ENCODE measurements at places on chromosomes 11 and 22. TPM values are rescaled to one million over a fixed set of nuclear protein-coding genes. Genes with fewer than 3 reads are reported as not detected.

- DNase-seq = no peak
These were observed 4.7 kb upstream of the APOL2 start for GRCh38 chr22:36243986-36244385.

DNA sequence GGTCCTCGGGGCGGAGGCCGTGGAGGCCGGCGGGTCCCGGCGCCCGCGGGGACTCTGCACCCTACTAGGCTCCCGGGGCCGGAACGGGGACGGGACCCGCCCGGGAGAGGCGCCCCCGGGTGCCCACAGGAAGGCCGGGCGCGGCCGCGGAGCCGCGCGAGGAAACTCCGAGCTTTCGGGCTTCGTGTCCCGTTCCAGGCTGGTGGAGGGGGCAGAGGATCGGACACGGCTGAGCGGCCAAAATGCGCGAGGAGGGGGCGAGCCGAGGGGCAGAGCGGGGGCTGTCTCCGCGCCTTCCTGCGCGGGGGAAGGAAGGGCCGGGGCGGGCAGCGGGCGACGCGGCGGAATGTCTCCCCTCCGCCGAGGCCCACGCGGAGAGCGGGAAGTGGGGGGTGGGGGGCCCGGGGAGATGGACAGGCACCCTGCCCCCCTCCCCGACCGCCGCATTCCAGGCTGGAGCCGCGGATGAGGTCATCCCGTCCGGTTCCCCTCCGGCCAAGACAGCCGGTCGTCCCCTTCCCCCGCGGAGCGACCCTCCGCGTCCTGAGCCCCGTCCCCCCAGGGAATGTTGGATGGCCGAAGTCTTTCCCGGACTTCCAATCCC lies 430 bp downstream of the CDC42EP1 start:
- no peak for DNase-seq

- DNase-seq = no peak
These were observed 16.0 kb upstream of the SHISAL1 start for GRCh38 chr22:44328762-44329161.

GRCh38 chr11:11267312-11267711 lies 85.7 kb downstream of the CSNK2A3 start:
- no peak for DNase-seq

DNA sequence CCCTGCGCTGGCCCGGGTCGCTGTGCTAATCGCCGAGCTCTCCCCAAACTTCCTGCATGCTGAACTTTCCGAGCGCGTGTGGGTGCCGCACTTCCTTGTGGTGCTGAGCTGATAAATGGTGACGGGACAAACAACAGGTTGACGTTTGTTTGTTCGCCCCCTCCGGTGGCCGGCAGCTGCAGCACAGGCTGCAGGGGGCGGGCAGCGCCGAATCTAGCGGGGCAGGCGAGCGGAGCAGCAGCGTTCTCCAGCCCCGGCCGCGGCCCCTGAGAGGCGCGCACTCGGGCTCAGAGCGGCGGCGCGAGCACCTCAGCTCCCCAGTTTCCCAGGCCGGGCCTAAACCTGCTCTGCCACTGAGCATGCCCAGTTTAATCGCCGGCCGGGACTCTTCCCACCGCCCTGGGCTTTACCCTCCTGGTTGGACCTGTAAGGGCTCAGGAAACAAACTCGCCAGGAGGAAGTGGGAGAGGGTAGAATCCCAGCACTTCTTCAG lies at the start of gene PDGFD:
PDGFD (minus strand) TSS at position 120 of the 493 bp plus-strand sequence.
- peak; percentile 23 for DNase-seq

DNA sequence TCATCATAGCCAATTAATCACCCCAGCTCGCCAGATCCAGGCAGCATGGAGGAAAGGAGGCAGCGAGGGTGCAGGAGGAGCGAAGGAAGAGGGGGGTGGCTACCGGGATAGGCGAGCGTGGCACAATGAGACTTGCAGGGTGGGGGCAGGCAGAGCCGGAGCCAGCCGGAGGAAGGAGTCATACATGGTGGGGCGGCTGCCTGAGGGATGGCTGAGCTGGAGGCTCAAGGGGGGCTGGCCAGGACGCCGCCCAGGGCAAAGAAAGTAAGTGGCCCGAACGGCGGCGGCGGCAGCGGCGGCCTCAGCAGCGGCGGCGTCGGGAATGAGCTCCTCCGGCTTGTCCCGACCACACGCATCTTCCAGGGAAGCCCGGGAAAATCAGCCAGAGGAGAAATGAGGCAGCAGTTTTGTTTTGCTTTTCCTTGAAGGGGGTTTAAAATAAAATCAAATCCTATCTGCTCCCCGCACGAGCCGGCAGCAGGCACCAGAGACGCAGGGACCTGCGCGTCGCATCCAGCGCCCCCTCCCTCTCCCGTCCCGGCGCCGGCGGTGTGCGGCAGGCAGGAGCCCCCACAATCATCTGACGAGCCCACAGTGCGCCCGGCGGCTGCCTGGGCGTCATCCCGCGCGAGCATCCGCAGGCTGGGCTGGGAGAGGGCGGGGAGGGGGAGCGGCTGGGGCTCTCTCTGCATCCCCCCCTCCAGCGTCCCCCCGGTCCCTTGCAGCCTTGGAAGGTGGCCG lies 263.6 kb downstream of the CTTN start:
- DNase-seq = no peak

The UVRAG gene
- 14.3 TPM for total RNA-seq

The DDIAS gene
- total RNA-seq = 3.2 TPM

The COX8A gene
- 282 TPM for total RNA-seq

The MS4A12 gene
- not detected for total RNA-seq

Measured in kidney epithelial cell (primary cell).